ENCODE measurements at places on chromosomes 16 and 17.

DNA sequence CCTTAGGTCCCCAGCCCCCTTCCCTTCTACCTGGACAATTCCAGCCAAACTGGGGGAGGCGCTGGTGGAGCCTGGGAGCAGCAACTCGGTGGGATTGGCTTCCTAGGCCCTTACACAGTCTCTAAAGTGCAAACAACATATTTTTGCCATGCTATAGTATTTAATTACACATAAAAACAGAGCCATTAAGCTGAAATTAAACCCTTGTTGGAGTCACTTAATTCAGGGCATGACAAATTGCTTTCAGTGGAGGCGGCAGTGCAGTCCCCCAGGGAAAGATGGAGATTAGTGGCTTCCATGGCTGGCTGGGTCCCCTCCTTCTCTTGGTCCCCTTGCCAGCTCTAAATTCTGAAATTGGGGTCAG is 17.3 kb downstream of the IGFBP4 start:
- no peak for DNase-seq

DNA sequence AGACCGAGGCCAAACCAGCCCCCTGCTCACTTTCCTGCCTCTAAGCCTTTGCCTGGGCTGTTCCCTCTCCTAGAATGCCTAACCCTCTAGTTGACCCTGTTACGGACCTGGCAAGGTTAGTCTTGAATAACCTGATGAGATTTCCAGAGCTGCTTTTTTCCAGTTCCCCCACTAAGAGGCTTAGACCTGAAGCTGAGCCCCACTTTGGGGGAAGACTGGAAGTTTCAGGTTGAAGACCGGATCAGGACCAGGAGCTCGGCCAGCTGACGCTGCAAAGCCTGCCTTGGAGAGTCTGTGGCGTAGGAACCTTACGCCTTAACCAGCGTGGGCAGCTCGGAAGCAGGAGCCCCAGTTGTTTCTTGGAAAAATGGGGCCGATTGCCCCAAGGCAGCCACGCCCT is 129.8 kb downstream of the OR1D5 start:
- DNase-seq = no peak

- DNase-seq = no peak
These were observed 211.7 kb downstream of the SEC14L1 start for GRCh38 chr17:77352441-77352840.

GRCh38 chr17:44202756-44203155 is 3.1 kb upstream of the ATXN7L3 start:
- DNase-seq = no peak

DNA sequence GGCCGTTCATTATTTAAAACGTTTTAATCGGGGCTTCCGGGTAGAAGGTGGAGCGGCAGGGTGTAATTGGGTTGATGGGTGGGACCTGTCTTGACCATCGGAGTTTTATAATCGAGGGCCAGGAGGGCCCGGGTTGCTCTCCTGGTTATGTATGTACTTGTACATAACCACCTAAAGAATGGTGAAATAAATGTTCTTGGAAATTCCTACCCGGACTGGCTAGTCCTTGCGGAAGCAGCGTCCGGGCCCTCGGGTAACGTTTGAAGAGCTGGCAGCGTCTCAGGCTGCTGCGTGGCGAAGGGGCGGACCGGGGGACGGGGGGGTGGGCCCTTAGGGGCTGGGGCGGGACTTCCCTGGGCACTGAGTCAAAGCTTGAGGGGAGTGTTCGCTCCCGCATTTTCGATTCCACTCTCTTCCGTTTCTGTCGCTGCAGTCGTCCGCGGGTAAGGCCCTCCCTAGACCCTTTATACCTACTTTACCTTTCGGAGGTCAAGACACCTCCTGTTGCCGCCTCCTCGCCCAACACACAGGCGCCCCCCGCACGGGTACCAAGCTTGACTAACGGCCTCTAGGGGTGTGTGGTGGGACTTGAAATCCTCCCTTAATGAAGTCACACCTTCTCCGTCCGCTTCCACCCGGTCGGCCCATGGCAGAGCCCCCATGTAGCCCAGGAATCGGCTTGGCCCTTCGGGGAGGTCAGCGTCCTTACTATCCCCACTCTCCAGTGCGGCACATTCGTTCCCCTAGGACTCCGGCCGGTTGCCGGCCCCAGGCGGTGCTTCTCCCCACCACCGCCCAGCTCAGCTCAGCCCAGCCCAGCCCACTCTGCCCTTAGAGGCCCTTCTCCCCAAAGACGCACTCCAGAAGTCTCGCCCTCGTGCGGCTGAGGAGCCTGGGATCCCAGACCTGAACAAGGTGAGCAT is at the start of gene TMEM106A:
Gene TMEM106A, plus strand, starts transcription at position 396 of the 923 bp plus-strand sequence. CDS start 1,167 bp downstream, outside the sequence.
- peak; percentile 53 for DNase-seq

DNA sequence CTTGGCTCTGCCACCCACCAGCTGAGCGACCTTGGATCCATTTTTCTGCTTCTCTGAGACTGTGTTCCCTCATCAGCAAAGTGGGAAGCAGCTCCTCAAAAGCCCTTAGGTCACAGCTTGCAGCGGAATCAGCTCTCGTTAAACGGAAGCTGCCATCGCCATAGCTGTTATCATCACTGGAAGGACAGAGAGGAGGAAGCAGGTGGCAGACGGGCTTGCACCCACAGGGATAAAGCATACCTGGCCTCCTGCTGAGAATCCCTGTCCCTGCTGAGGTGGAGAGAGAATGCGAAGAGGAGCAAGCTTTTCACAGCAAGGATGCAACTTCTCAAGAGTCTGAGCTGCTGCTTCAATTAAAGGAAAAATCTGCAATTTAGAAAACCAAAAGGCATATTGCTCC is 106.6 kb downstream of the CLEC16A start:
- DNase-seq = no peak

- no peak for DNase-seq
These were observed 119.4 kb upstream of the METRNL start for GRCh38 chr17:82959990-82960418.

GRCh38 chr17:2043785-2044184 is 2.0 kb downstream of the OVCA2 start:
- no peak for DNase-seq

- no peak for DNase-seq
These were observed 32.0 kb upstream of the SNN start for GRCh38 chr16:11636172-11636721.

DNA sequence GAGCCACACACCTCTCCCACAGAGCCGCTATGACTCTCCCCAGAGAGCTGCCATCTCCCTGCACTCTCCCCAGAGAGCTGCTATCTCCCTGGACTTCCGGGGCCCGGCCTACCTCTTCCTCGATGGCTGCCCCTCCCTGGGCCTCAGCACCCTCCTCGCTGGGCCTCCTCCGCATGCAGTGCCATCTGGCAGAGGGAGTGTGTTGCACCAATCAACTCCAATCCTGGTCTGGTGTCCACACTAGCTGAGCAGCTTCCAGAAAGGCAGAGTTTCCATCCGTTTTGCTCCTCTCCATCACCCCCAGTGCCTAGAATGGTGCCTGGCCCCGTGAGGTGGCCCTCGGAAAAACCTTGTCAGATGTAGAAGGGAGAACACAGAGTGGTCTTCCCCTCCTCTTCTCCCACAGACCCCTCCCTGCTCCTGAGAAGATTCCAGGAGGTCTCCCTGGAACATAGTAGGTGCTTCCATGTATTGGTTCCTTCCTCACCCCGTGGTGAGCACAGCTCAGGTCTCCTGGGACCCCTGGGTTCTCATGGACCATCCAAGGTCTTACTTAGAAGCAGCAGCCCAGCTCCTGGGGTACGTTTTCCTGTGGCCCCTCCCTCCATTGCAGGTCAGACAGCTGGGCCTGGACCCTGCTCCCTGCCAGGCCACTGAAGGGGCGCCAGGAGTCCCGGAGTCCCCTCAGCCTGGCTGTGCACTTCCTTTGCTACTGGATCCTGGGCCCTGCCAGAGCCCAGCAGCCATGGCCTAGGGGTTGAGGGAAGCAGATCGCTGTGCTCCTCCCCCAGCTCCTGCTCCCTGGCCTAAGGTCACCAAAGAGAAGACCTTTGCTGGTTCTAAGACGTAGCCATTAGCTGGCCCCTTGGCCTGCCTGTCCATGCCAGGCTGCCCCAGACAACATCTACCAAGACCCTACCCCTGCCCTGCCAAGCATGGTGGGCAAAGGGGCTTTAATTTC is 233.8 kb upstream of the GSE1 start:
- DNase-seq = no peak

- no peak for DNase-seq
These were observed 122.9 kb downstream of the ABCA8 start for GRCh38 chr17:68832109-68832802.

GRCh38 chr17:72122010-72122764 is 1.4 kb downstream of the SOX9 start:
- no peak for DNase-seq

DNA sequence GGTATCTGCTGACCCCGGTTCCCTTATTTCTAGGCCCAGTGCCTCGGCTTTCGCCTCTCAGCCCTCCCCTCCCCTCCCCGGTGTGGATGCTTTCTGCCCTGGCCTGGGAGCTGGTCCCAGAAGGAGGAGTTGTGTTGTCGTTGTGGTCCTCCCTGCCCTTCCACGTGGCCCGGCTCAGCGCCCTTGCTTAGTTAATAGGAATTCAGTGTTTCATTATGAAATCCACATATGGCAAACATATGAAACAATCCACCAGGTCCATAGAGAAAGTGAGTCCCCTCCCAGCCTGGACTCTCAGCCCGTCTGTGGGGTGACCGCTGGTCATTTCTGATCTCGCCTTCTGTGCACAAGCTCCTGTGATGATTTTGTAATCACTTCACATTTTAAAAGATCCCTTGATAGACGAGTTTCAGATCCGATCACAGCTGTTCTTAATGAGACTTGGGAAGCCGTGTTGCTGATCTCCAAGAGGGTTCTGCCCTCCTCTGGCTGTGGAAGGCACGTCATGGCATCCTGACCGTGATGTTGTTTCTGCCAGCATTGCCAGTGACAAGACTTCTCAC is 112.1 kb downstream of the BANP start:
- DNase-seq = no peak

GRCh38 chr16:79409978-79410377 is 190.6 kb downstream of the MAF start:
- DNase-seq = no peak

DNA sequence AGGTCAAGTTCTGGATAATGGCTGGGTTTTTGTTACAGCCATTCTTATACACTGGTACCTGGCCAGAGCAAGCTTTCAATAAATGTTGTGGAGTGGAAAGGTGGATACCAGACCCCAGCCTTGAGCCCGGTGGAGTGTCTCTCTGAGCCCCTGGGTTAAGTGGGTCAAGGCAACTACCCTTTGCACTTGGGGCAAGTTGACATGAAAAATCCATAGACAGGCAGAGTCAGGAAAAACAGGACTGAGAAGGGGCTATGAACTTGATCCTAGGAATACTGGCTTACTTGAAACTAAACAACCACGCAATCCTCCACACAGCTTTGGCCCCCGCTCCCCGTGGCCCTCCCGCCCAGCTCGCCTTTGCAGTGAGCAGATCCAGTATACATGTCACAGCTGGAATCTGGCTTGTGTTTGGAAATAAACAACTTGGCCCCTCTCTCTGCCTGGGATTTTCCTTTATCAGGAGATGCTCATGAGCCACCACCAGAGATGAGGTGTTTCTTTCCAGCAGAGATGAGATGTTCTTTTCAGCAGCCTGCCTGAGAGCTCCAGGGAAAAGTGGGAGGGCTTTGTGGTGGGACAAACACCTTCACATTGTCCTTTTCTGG is 65.9 kb downstream of the KSR1 start:
- no peak for DNase-seq

GRCh38 chr16:88347656-88348376 is 34.9 kb upstream of the ZNF469 start:
- no peak for DNase-seq

DNA sequence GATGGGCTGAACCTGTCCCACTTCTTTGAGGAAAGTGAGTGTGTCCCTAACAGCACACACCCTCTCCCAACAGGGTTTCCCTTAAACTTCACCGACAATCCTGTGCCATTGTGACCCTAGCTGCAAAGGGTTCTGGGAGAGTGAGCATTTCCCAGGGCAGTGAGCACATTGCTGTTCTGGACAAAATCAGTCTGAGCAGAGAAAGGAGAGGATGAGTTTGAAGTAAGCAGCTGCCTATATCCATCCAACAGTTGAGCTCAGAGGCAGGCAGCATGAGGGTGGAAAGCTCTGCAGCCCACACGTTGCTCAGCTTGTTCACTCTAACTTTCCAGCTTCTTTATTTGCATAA is 296.5 kb upstream of the MAF start:
- DNase-seq = no peak
